ENCODE measurements at places on chromosomes 12 and 14.
A peak's percentile ranks its signal among the peaks of the same experiment; 100 is the strongest.

DNA sequence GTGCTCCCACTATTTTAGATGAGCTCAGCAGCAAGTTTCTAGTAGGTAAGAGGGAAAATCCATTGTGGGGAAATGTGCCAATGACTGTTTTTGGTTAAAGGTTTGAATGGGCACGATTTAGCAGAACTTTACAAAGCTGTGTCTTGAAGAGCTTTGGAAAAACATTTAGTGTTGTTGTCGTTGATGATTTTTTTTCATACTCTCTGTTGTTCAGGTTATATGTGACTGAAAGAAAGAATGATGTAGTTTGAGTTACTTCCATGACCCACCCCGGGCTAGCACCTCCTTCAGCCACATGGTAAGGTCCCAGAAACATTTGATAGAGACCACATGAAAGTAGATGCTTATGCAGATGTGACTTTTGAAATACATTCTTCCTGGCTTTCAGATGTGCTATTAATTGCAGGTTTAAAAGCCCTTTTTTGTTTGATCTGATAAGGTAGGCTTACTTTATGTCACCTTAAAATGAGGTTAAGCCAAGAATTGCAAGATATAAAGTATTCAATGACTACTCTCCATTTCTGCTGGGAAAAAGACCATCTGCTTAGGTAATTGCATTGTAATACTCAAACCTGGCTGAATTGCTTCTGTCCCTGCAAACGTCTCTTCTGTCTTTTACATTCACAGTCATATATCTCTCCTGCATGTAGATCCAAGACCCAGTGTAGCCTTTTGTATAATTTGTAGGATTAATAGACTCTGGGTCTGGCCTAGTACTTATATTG lies 250.6 kb downstream of the RGS6 start:
- no peak for DNase-seq

DNA sequence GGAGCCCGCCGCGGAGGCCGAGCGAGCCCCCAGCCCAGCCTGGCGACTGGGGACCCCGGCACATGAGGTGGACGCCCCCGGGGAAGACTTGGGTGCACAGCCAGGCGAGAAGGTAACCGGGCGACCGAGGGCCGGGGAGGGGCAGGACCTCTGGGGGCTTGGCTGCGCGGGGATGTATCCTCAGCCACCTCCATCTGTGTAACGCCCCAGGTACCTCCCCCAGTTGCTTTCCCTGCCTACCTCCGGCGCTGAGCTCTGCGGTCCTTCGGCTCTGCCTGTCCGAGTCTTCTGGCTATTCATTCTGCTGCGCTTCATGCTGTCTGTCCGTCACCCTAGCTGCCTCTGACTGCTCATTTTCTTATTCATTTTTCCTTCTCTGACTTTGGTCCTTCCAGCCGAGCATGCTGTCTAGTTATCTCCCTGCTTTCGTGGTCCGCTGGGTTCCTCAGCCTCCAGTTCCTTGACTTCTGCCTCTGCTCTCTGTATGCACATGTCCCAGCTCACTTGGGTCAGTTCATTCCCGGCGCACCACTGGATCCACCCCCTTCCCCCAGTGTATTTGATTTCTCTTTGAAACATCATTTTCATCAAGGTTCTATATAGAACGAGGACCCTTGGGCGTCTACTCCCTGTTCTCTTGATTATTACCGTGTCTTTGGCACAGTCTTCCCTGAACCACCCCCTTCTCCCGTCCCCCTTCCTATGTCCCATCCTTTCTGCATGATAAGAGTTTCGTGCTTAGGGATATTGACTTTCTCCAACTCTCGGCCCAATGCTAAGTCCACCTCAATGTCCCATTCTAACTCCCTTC lies 612 bp downstream of the PHC1 start:
- peak; percentile 48 for DNase-seq

DNA sequence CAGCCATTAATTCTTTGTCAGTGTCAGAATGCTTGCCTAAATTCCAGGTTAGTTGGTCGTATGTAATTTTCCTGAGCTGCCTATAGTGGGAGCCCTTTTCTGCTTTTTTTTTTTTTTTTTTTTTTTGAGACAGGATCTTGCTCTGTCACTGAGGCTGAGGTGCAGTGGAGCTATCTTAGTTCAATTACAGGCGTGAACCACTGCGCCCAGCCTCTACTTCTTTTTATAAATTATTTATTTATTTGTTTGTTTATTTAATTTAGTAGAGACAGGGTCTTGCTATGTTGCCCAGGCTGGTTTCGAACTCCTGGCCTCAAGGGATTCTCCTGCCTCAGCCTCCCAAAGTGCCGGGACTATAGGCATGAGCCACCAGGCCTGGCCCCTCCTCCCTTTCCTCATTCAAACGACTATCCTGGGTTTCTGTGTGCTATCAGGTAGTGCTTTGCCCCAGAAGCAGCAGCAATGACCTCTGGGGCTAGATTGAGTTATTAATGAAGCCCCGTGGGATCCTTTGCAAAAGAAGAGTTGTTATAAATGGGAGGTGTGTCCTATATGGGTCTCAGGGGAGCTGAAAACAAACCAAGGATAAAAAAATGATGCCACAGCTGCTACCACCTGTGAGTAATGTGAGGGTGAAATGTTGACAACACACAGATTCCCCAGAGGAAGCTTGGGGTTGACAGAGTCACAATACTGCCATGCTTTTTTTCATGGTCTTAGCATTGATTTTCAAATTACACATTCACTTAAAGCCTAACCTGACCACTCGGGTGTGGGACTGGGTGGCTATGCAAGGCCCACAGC lies 34.6 kb upstream of the NFKBIA start:
- DNase-seq = no peak

DNA sequence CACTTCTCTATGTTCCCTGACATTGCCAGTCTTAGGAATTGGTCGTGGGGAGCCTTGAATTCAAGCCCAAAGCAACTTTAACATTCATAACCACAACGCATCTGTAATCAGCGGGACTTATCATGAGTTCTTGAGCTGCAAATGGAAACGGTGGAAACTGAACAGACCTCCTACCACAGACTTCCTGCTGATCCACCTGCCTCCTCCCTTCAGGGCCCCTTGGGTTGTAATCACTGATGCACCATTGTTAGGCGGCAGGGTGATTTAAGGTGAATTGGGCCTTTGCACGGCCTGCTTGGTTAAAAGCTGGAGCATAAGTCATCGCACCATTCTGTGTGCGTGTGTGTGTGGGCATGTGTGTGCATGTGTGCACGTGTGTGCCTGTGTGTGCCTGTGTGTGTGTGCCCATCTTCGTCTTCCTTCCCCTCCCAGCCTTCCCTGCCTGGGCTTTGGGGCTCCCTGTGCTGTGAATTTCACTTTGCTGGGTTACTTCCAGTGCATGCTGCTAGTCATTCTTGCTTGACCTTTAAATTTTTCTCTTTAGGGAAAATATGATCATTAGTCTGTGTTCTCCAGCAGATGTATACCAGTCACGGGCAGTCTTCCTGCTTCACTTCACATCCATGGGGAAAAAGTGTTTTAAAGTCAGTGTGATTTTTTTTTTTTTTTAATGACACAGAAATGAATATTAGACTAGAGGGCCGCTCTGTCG lies 29.1 kb downstream of the CHST11 start:
- no peak for DNase-seq

DNA sequence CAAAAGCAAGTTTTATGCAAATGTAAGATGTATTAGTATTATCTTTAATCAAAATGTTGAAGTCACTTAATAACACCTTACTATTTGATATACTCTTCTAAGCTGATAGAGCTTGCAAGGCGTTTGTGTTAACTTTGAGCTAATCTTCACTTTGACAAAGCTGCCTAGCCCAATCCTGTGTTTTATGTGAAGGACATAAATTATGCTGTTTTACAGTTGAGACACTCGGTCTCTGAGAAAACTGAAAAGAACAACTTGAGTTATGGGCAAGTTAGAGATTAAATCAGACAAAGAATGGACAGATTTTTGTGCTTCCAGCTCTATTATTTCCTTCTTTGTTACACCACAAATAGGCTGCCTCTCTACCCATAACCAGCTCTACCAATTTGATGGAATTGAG lies 42.0 kb upstream of the DAAM1 start:
- DNase-seq = no peak

DNA sequence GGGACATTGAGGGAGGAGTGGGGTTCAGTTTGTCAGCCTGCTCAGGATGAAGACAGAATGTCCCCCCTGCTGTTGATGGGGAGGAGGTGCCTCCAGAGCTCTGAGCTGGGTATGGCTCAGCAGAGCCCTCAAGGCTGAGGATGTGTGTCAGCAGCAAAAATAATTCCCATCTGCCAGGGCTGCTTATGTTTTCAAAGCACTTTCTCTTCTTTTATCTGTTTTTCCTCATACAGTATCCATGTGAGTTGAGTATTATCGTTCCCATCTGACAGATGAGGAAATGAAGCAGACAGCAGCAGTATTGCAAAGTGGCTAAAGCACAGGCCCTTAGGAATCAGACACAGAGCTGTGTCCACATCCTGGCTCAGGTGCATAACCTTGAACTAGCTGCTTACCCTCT lies 94.1 kb downstream of the SLC8A3 start:
- no peak for DNase-seq

GRCh38 chr12:121713793-121714192 lies 1.2 kb downstream of the TMEM120B start:
- no peak for DNase-seq

DNA sequence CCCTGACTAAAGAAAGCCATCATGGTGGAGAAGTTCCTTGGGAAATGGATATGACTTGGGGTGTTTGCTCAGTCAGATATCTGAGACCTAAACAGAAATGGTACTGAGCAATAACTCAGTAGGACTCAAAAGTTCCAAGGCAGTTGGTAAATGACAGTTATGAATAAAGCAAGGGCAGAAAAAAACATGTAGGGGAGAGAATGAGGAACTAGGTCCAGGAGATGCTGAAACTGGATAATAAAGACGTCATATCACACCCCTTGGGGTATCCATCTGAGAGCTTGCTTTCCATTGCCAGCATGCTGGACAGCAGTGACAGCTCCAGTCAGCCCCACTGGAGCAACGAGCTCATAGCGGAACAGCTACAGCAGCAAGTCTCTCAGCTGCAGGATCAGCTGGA lies 37.5 kb downstream of the RPGRIP1 start:
- DNase-seq = no peak

- no peak for DNase-seq
Measured at GRCh38 chr12:22641353-22642053, 16.5 kb downstream of the ETNK1 start.

DNA sequence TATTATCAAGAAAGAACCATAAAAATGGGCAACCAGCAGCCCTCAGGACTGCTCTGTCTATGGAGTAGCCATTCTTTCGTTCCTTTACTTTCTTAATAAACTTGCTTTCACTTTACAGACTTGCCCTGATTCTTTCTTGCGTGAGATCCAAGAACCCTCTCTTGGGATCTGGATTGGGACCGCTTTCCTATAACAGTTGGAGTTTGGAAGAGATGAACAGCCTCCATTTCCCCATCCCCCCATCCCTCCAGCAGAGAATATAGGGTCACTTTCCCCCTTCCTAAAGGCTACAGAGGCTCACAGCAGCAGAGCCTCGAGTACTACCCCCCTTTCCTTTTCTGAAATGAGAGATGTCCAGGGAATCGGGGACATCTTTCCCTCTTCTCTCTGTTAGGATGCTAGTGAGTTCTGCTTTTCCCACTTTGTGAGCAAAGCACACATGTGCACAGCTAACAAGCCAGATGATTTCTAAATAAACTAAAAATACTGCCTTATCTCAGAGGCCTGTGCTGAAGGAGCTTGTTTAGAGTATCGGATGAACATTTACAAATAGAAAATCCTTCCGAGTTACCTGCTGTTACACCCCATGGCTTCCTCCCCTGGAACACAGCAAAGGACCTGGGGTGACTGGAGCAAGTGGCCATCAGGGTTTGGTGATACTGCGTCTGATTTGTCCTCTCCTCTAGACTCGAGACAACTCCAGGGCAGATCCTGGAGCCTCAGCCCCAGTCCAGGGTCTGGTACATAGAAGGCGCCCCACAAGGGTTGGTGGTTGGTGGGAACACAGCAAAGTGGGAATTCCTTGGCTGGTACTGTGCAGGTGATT lies 144.2 kb downstream of the SLC38A6 start:
- DNase-seq = no peak

GRCh38 chr12:6404390-6404789 lies 20.4 kb downstream of the LTBR start:
- DNase-seq = no peak

- no peak for DNase-seq
Measured at GRCh38 chr14:97319691-97320090, 522.5 kb downstream of the VRK1 start.
